Coronary artery (tissue), 2 donors: ENCODE measurements at places on chromosomes 3 and 15.

GRCh38 chr15:33016405-33017024, 178.0 kb downstream of the FMN1 start:
- no peak for DNase-seq

- no peak for DNase-seq
Observed at GRCh38 chr3:192042116-192042515, 581.2 kb downstream of the PYDC2 start.

DNA sequence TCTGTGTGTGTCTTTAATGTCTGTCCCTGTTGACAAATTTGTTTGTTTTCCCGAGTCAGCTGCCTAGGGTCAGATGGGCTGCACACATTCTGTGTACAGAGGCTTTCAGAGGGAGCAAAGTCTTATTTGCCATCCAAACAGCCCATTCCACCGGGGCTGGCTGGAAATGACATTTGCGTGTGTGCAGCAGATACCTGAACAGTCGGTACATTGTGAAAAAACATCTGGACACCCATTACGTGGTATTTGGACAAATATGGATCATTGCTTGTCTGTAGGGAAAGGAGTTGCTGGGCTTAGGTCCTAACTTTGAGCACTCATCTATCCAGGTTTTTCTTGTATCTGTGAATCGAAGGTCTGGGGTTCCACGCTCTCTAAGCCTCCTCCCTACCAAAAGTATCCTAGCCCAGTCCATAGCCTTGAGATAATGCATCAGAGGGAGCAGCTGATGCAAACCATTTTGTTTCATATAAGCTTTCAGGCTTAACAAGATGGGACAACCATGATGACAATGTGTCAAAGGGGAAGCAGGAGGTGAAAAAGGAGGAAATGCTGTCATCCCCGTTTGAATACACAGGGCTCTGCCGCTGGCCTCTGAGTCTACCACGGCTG, 22.2 kb upstream of the CMTM8 start:
- no peak for DNase-seq

- no peak for DNase-seq
Observed at GRCh38 chr3:37934631-37935289, 55.8 kb upstream of the VILL start.

GRCh38 chr3:159818399-159818798, 170.2 kb upstream of the IL12A start:
- no peak for DNase-seq

DNA sequence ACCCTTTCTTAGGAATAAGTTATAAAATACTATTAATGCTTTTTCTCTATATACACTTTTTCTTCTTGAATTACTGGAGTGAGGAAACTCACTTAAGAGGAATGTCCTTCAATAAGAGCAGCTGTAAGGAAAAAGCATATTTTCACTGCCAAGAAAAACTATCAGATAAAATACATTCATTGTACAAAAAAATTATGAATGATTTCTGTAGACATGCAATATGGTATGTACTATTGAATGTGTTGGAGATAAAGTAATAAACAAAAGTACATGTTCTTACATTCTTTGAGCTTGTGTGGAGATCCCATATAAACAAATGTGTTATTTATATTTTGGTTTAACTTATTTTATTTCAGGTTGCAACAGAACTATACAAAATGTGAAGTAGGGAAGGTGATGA, 241.0 kb upstream of the ZNF717 start:
- no peak for DNase-seq

DNA sequence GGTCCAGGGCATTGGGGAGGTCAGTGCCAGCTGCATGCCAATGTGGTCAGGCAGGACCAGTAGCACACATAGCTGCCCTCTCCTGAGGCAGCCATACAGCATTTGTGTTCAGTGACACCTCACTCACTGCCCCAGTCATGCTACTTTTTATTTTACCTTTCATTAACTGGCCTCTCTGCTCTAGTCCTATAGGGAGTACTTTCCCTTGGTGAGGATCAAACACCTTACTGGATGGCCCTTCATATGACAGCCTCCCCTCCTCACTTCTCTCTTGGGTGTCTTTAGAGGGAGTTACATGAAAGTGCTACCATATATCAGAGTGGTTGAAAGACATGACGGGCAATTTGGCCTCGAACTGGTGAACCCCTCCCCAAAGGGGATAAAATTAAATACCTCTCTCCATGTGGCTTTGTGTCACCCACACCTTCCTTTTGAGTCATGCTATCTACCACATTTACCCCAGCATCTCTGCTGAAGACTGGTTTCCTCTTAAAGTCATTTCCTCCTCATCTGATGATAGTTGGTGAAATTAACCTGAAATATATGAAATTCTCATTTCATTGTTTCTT, 17.6 kb downstream of the RLBP1 start:
- DNase-seq: no peak

DNA sequence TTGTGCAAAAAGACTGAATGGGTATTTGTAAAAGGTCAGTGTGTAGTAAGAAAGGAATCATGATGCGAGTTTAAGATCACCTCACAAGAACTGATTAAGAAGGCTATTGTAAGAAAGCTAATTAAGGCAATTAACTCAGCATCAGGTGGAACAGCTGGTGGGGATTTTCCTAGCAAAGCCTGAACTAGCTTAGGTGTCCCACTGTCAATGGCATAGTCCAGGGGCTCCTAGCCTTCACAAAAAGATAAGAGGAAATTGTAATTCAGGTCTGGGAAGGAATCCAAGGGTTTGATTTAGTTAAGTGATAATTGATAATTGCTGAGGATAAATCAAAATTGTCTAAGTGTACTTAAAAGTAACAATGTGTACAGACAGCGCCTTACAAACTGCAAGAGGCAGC, 901.6 kb downstream of the TUSC7 start:
- DNase-seq: no peak

GRCh38 chr15:94453227-94453988, 222.0 kb downstream of the MCTP2 start:
- DNase-seq: no peak

GRCh38 chr15:87608238-87609028, 648.1 kb downstream of the NTRK3 start:
- no peak for DNase-seq

GRCh38 chr15:52556524-52557273, 12.1 kb downstream of the ARPP19 start:
- DNase-seq: no peak

- DNase-seq: no peak
Observed at GRCh38 chr3:108477511-108478147, 32.8 kb downstream of the MYH15 start.

- DNase-seq: no peak
Observed at GRCh38 chr15:70086636-70087035, 11.1 kb downstream of the TLE3 start.

- DNase-seq: no peak
Observed at GRCh38 chr15:96392380-96393208, 62.1 kb downstream of the NR2F2 start.

DNA sequence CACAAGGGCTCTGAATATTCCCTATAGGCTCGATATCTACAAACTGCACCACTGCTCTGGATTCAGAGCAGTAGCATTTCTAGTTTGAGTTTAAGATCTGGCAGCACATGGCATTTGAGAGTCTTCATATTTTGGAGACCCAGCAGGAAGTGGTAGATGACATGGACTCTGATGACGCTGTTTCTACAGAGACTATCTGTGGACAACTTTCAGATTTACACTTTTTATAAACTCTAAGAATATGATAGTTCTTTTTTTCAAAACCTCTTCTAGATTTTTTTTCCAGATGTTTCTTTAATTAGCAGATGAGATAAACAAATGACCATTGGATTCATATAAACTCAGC, 35.8 kb downstream of the ARMC8 start:
- no peak for DNase-seq

GRCh38 chr15:66703540-66703941, 1.5 kb downstream of the SMAD6 start:
- no peak for DNase-seq

GRCh38 chr3:143783851-143784370, 64.4 kb downstream of the SLC9A9 start:
- DNase-seq: no peak

DNA sequence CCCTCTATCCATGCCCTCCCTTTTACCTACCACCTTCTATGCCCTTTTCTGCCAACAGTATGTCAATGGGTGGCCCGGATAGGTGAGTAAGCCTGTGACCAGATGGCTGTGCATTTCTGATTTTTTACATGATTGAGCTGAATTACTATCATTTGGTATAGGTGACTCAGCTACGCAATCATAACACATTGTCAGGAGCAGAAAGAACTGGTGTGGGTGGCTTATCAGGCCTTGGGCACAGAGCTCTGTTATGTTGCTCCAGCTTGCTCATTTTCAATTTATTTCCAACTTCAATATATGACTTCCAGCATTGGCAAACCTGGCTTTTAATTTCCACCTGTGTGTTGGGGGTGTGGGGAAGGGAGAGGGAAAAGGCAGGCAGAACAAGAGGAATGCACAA, 86.6 kb upstream of the AGBL1 start:
- no peak for DNase-seq

DNA sequence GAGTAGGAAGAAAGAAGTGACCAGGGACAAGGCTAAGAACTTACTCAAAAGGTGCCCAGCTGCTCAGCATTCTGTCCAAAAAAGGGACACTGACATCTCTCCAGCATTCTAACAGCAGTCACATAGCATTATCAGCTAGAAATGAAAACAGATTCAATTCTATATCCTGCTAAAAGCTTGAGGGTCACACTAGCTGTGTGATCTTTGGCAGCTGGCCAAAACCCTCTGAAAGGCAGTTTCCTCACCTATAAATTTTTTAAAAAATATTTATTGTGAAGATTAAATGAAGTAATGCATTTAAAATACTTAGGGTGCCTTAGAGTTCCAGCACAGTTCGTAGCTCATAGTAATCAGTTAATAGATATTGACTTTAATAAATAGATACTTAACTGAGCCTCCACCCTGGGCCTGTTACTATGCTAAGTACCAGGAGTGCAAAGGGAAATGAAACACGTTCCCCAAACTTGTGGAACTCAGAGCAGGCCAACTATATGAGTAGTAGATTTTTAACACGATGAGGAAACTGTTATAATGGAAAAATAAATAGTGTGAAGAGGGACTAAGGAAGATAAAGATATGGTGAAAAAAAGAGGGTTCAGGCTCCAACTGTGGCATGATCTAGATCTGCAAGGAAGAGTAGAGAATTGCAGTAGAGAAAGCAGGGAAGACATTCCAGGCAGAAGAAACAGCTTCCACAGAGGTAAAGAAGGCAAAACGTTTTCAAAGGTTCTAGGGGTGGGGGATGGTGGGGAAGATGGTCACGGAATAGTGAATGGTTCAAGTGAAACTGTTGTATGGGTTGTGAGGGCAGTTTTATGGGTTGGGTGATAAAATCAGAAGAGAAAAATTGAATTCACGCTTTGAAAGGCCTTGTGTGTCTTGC, 11.4 kb downstream of the CD86 start:
- no peak for DNase-seq

DNA sequence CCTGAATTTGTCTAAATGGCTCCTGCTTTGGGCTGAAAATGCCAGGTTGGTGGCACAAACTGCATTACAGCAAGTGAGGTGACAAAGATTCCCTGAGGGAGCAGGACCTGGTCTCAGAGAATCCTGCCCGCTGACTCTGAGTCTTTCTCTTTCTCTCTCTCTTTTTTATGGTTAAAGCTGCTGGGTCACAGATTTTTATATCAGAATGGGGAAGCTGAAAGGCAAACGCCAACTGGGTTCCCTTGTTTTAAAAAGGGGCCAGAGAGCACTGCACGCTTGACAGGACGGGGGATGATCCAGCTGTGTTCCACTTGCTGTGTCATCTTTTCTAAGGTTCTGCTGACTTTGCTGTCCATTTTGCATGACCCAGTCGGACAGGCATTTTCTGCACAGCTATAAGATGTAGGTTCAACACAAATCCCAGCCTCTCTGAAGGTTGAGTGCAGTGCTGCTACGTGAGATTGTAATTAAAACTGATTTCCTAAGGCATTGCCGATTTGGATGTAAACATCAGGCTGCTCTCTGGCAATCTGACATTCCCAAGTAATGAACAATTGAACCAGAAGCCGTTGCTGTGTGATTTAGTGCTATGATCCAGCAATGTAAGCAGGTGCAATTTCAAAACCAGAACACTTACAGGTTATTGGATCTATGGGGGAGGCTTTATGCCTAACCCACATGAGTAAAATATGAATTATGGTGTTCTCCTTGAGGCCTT, 25.8 kb downstream of the ARHGEF3 start:
- no peak for DNase-seq

DNA sequence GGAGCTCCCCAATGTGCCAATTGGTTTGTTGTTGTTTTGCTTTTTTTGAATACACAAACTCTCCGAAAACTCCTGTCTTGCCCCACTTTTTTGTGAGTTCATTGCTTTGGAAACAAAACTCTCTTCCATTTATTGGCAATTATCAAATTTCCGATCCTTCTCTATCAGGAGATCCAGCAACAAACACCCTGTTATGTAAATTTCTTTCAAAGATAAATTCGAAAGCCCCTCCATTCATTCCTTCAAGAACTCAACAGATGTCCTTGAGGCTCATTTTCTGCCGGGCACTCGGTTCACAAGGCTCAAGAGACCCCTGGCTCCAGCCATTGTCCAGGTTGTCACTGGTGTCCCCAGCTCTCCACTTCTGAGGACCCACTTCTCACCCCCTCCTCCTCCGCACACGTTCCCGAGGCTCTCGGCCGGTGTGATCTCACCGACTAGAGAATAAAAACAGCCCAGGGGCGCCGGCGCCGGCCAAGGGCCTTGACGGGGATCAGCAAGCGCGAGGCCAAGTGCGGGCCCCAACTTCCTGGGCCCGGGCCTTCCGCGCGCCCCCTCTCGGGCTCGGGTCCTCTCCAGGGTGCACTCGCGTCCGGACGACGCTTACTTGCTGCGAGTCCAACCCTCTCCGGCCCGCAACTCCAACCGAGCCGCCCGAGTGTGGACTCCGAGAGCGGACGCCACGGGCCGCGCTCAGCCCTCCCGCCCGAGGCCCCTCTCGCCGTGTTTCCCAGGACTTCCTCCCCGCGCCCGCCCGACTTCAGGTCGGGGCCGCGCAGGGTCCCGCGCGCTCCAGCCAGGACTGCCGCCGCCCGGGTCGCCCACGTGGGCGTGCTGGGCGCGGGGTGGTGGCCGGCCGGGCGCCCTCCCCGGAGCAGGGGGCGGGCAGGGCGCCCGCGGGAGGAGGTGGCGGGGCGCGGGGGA, 533 bp upstream of the SMAD3 start:
- DNase-seq: peak; percentile 82

- DNase-seq: no peak
Observed at GRCh38 chr3:10192953-10193691, 28.4 kb downstream of the IRAK2 start.
